ENCODE measurements at places on chromosomes 12 and 14.

DNA sequence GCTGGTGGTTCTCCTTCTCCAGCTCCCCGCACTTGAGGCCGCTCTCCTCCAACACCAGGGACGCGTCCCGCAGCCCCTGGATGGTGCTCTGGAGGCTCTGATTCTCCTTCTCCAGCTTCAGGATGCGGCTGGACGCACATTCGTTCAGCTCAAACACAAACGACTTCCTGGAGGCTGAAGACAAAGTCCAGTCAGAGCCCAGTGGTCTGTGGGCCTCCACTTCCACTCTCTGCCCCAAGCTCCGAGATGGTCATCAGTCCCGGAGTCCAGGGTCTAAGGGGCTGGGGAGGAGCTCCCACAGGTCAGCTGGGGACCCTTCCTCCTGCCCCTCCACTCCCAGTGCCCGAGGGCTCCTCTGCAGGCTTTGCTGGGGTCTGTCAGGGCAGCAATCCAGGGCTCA lies 76.6 kb upstream of the GPR68 start:
- no peak for DNase-seq

GRCh38 chr14:63423889-63424288 lies 105.2 kb upstream of the GPHB5 start:
- DNase-seq = no peak

DNA sequence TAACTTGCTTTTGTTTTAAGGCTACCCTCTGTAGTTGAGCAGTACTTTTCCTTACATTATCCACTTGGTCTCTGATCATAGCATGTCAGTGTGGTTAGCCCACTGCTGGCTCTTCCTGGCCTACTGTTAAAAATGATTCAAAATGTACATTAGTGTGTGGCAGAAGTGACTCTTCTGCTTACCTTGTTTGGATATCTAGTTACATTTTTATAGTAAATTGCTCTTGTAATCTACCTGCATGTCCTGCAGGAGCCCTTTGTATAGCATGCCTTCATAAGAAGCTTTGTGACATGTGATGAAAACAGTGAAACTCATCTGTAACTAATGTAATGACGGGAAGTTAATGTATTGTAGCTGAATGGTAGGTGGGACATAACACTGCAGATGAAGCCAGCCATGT lies 8.1 kb downstream of the SPATS2 start:
- no peak for DNase-seq

DNA sequence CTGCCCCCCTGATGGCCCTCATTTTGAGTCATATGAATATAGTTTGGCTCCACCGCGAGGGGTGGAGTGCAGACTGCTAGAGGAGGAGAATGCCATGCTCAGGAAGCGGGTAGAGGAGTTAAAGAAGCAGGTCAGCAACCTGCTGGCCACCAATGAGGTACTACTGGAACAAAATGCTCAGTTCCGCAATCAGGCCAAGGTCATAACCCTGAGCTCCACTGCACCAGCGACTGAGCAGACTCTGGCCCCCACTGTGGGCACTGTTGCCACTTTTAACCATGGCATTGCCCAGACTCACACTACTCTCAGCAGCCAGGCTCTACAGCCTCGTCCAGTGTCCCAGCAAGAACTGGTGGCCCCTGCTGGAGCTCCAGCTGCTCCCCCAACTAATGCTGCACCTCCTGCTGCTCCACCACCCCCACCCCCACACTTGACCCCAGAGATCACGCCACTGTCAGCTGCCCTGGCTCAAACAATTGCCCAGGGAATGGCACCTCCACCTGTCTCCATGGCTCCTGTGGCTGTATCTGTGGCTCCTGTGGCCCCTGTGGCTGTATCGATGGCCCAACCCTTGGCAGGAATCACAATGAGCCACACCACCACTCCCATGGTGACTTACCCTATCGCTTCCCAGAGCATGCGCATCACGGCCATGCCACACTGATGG lies 3.3 kb downstream of the ZC3H10 start:
- DNase-seq = no peak

DNA sequence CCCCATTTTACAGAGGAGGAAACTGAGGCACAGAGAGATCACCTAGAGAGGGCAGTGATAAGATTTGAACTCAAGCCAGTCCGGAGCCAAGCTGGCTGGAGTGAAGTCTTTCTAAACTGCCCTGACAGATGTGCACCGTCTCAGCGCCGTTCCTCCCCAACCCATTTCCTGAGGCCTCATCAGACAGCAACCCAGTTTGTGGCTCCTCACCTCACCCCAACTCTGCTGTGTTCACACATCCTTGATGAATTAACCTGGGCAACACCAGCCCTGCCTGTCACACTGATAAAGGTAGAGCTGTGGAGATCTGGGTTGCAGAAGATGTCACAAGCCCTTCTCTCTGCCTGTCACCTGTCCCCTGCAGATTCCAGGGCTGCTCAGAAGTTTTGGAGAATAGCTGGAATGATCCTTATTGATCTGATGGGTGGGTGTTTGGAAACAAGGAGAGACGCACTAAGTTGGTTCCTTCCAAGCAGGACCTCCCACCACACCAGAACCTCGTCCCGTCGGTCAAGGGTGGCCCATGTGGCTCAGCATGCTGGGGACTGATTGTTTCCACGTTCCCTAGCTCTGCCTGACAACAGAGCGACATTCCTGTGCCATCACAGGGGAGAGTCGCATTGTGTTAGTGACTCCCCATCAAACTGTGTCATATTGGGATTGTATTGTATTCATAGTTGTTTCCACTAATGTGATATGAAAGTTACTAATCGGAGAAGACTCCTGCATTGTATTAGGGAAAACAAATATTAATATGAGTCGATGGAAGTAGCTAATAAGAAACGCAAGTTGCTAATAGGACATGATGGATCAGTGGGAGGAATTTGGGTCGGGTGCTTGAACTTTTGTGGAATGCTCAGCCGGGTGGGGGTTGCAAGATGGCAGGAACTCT lies 200.6 kb downstream of the PHETA1 start:
- no peak for DNase-seq
